ENCODE measurements at places on chromosomes 1 and 21. TPM values are rescaled to one million over a fixed set of nuclear protein-coding genes. Genes with fewer than 3 reads are reported as not detected.

The UTS2 gene
- total RNA-seq, result not detected

The MEX3A gene
- 5.8 TPM for total RNA-seq

The NTNG1 gene
- 0.26 TPM for total RNA-seq

The DNM3 gene
- 0.23 TPM for total RNA-seq

The E2F2 gene
- 6.6 TPM for total RNA-seq

The MATN1 gene
- 0.32 TPM for total RNA-seq

The CFHR4 gene
- not detected for total RNA-seq

DNA sequence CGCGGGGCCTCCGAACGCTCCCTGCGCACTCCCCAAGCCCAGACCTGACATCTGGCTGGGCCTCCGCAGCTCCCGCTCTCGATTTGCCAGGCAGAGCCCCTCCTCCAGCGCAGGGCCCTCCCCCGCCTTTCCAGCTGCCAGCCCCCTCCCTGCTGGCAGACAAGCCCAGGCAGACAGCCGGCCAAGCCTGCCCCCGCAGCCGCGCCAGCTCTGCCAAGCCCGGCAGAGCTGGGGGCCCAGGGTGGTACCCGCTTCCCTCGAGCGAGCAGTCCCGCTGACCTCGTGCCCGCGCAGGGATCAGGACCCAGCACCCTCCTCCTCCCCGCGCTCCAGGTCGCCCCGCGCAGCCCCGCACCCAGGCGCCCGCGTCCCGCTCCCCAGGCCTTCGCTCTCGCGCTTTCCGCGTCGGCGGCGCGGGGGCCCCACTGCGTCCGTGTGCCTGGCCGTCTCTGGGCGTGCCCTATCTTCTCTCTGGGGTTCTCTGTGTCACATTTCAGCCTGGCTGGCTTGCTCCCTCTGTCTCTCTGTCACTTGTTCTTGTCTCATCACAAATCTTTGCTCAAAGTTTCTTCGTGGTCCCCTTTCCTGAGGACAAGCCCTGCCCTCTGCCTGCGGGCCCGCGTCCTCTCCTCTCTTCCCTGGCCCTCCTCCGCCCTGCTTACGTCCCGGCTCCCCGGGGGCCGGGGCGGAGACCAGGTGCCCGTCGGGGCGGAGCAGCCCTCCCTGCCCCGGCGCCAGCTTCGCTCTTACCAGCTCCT lies 580 bp downstream of the INKA2 start:
- DNase-seq, result peak; percentile 75

DNA sequence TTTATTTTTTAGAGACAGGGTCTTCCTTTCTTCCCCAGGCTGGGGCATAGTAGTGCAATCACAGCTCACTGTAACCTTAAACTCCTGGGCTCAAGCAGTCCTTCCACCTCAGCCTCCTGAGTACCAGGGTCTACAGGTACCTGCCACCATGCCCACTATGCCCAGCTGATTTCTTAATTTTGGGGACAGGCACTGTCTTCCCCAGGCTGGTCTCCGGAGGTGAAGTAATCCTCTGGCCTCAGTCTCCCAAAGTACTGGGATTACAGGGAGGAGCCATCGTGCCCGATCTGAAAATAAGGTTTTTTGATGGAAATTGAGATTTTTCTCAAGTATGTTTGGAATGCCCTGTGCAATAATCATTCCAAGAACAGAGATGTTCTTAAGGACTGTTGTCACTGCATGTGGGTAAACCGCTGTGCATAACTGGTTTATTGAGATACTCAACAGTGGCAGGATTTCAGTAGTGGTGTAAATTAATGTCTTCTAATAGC lies 934 bp upstream of the MSH4 start:
- DNase-seq, result no peak

GRCh38 chr1:229225331-229225782 lies 45.6 kb upstream of the RAB4A start:
- DNase-seq, result no peak

- DNase-seq, result no peak
Observed at GRCh38 chr1:28172713-28173150, 3.8 kb downstream of the PTAFR start.

GRCh38 chr1:31767225-31767624 lies 3.1 kb upstream of the ADGRB2 start:
- no peak for DNase-seq

GRCh38 chr1:88053065-88053464 lies 631.0 kb upstream of the PKN2 start:
- DNase-seq, result no peak

- no peak for DNase-seq
Observed at GRCh38 chr21:46361176-46361575, 37.2 kb downstream of the PCNT start.

DNA sequence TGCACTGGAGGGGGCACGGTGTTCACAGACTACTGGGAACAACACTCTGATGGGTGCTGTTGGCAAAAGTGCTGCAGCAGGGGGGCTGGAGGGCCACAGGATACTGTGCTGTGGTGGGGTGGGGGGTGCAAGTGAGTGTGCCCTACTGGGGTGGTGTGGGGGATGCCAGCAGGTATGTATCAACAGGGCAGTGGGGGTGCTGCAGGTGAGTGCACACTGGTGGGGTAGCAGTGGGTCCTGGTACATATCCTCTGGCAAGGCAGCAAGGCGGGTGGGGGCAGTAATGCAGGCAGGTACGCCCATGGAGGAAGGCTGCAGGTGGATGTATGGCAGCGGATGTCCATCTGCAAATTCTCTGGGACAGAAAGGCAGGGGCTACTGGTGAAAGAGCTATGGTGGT lies 48.8 kb upstream of the CD53 start:
- DNase-seq, result no peak

- DNase-seq, result no peak
Observed at GRCh38 chr1:109610609-109611307, 8.7 kb downstream of the GNAT2 start.

- DNase-seq, result no peak
Observed at GRCh38 chr21:41365377-41366107, 3.7 kb downstream of the MX2 start.

- DNase-seq, result no peak
Observed at GRCh38 chr1:86998727-86999126, 84.3 kb downstream of the HS2ST1 start.

DNA sequence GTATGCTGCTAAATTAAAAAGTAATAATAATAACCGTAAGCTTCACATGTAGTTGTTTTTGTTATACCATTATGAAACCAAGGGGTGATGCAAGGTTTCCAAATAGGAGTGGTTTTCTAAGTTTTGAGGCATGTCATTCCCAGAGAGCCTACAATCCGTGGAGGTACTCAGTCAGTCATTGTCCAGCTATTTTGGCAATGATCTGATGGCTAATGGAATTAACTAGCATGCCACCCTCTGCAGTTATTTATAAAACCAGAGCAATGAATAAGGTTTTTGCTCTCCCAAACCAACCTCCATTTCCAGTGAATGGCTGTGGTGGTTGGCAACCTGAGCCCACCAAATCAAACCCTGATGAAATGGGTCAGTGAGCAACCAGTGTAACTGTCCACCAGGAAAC lies 106.4 kb downstream of the TBX15 start:
- no peak for DNase-seq

DNA sequence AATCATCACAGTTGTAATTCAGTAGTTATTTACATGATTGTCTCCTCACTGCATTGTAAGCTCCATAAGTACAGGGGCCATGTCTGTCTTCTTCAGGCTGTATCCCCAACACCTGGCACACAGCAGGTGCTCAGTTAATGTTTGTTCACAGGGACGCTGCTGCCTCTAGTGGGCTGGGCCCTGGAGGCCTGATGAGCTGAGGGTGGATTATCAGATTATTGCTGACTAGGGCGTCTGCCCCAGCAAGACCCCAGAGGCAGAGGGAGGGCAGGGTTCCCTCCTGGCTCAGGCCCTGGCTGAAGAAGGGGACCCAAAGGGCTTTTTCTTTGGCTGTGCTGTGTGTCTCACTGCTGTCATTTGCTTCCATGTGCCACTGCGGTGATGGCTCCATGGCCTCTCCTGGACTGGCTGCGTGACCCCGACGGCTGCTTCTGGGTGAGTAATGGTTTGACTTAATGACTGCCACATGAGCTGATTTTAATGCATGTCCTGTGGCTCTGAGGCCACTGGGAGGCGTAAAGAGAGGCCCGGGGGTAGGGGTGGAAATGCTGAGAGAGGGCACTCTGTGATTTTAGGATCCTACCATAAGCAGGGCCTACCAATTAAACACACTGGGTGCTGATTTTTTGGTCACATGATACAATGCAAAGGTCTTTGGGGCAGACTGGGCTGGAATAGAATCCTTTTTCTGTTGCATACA lies 20.8 kb upstream of the EPB41 start:
- DNase-seq, result peak; percentile 28

- DNase-seq, result no peak
Observed at GRCh38 chr1:165645654-165646366, 14.8 kb downstream of the MGST3 start.

DNA sequence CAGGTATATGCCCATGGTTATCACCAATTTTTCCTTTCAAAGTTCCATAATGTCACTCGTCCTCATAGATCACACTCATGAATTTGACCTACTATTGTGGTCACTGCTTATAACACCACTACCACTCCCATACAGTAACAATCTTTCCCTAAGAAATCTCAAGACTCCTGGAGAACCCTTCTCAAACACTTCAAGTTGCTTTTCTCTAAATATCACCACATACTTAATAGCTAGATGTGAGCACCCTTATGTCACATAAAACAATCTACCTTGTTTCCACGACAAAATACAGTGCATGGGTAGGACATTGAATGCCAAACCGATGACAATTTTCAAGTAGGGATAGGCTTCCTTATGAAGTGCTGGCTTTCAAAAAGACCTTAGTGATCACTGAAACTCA lies 104.5 kb downstream of the LRRC53 start:
- DNase-seq, result no peak

DNA sequence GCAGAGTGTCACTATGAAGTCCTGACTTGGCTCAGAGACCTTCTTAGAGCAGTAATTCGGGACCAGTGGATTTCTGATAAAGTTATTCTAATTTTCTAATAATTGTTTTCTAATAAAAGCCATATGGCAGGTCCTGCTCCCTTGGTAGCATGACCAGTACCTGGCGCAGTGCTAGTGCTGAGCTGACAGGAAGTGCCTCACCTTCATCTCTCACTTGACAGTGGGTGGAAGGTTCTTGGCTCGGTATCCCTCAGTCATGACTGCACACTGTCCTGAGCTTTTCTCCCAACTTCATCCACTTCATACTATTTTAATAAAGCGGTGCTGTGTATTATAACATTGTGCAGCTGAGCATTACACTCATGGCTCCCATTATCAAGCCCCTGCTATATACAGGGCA lies 14.1 kb downstream of the VANGL1 start:
- DNase-seq, result no peak

DNA sequence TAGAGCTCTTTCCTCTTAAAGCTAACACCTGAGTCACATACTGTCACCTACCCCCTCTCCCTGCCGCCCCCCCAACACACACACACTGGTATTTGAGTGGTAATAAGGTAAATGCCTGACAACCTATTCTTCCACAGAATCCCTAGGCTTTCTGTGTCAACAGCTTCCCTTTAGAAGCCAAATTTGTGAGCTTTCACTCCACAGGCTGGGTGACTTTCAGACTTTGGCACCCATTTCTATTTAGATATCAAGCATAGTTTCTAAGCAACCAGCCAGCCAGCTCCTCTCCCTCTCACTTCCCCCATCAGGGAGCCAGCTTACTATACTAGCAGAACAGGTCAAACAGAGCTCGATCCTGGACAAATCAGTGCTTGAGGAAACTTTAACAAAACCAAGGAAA lies 3.2 kb upstream of the C1orf74 start:
- DNase-seq, result no peak

- DNase-seq, result no peak
Observed at GRCh38 chr1:219189952-219190351, 16.3 kb downstream of the LYPLAL1 start.

DNA sequence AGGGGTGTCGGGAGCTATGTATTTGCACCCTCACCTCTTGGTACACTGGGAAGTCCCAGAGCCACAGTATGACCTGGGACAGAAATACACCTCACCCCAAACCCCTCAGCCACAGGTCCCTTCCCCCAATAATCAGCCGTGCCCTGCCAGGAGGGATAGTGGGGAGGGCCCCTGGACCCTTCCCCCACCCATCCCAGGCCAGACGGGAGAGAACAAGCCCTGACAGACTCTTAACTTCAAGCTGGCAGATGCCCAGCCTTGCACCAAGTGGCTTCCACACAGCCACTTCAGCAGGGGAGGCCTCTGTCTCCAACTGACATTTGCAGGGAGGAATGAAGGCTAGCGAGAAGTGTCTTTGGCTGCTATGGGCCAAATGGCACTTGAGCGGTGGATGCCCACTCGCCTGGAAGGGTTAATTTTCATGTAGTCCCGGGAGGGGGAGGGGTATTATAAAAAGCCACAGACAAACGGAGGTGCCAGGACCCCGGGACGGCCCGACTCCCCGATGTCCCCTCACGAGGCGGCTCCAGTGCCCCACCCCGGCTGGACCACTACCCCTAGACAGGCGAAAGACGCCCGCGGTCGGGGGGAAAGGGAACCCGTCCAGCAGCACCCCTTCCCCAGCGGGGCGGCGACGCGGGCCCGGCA lies 495 bp downstream of the SYNC start:
- peak; percentile 47 for DNase-seq

DNA sequence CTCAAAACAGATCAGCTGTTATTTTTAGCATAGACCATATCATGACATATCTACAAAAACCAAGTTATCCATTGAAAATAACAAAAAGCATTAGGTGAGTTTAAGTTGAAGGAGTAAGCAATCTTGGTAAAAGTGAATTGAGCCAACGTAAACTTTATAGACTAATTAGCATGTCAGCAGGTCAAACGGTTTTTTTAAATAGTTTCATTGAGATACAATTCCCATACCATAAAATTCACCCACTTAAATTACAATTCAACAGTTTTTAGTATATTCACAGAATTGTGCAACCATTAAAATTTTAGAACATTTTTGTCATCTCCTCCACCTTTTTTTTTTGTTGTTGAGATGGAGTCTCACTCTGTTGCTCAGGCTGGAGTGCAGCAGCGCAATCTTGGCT lies 92.1 kb downstream of the TGFBR3 start:
- DNase-seq, result no peak

- DNase-seq, result peak; percentile 96
Observed at GRCh38 chr1:77513839-77514763, 168.4 kb downstream of the ZZZ3 start.

- DNase-seq, result peak; percentile 63
Observed at GRCh38 chr1:149844101-149844500, 55.3 kb upstream of the BOLA1 start.

DNA sequence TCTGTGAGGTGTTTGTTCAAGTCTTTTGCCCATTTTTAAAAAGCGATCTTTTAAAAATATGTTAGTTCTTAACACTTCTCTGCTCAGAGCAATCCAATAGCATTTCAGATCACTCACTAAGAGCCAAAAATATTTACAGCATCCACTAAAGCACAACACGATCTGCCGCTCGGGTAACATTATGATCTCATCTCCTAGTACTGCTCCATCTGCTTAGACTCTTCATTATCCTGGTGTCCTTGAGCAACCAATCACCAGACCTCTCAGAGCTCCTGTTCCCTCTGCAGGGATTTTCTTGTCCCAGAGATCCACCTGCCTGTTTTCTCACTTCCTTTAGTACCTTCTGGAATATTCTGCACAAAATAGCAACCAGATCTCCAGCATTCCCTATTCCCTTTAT lies 235.3 kb upstream of the ESRRG start:
- peak; percentile 2 for DNase-seq

GRCh38 chr1:12546771-12547585 lies 71.0 kb downstream of the DHRS3 start:
- no peak for DNase-seq

Data from LHCN-M2 (cell line).